ENCODE measurements at places on chromosomes 3 and 15.
A peak's percentile ranks its signal among the peaks of the same experiment; 100 is the strongest.

- H3K27ac ChIP-seq: no peak overlapping the region
- no peak overlapping the region for H3K4me3 ChIP-seq
- H3K36me3 ChIP-seq: no peaks in the 10 kb centered on the region
- DNase-seq: no peak
- no peaks in the 10 kb centered on the region for H3K27me3 ChIP-seq
- no peaks in the 10 kb centered on the region for H3K4me1 ChIP-seq
Measured at GRCh38 chr3:43001094-43001553, 22.0 kb downstream of the GASK1A start.

- H3K4me1 ChIP-seq: no peaks in the 10 kb centered on the region
- H3K36me3 ChIP-seq: peaks cover 39% of the 10 kb centered on the region
- no peak for DNase-seq
- no peaks in the 10 kb centered on the region for H3K27me3 ChIP-seq
Measured at GRCh38 chr15:39595338-39596221, 14.7 kb downstream of the THBS1 start.

DNA sequence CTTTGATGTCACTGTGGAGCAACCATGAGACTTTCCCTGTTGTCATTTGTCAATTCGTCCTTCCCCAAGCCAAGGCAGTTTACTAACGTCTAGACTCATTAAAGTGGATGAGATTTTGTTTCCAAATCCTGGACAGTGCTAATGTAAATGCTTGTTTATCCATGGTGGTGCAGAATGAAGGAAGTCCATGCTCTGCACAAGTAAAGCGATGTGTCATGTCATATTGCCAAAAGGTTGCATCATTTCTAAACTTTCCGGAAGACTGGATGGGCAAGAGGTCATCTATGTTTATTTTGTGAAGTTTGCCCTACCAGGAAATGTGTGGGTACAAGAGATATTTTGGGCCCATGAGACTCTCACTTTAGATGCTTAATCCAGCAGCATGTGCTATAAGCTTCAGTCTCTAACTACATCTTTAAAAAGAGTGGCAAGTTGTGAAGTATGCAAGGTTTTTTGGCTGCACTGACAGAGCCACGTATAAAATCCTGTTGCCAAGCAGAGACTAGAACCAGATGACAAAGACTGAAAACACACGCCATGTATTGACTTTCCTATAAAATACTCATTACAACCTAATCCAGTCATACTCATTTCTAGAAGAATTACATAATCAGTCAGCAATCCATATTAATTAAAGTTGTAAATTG is 72.1 kb upstream of the FNDC3B start:
- H3K4me3 ChIP-seq: no peak overlapping the region
- H3K27me3 ChIP-seq: no peaks in the 10 kb centered on the region
- DNase-seq: no peak
- no peaks in the 10 kb centered on the region for H3K36me3 ChIP-seq
- no peaks in the 10 kb centered on the region for H3K4me1 ChIP-seq
- H3K27ac ChIP-seq: no peak overlapping the region

- no peak overlapping the region for H3K27ac ChIP-seq
- DNase-seq: no peak
- no peaks in the 10 kb centered on the region for H3K4me1 ChIP-seq
- H3K27me3 ChIP-seq: no peaks in the 10 kb centered on the region
- no peaks in the 10 kb centered on the region for H3K36me3 ChIP-seq
- no peak overlapping the region for H3K4me3 ChIP-seq
Measured at GRCh38 chr3:171358881-171359198, 101.4 kb downstream of the TNIK start.

DNA sequence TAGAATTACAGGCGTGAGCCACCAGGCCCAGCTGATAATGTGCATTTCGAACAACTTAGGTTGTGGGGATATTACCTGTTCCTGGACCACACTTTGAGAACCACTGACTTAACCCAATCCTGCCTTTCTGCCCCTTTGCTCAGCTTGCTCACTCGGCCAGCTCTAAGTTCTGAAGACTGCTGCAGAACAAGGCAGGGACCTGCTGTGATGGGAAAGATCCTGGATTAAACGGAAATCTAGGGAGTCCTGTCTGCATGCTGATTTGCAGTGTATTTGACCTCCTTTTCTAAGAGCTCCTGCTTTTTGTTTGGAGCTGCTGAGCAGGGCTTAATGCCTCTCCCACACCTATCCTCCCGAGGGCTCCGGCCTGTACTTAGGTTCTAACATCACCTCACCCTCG is 2.9 kb downstream of the LTK start:
- no peak overlapping the region for H3K27ac ChIP-seq
- H3K36me3 ChIP-seq: no peaks in the 10 kb centered on the region
- peaks cover 42% of the 10 kb centered on the region for H3K27me3 ChIP-seq
- no peak overlapping the region for H3K4me3 ChIP-seq

- no peak overlapping the region for H3K4me3 ChIP-seq
- H3K4me1 ChIP-seq: no peaks in the 10 kb centered on the region
- H3K36me3 ChIP-seq: no peaks in the 10 kb centered on the region
Measured at GRCh38 chr3:172595664-172596393, 72.6 kb upstream of the TNFSF10 start.

DNA sequence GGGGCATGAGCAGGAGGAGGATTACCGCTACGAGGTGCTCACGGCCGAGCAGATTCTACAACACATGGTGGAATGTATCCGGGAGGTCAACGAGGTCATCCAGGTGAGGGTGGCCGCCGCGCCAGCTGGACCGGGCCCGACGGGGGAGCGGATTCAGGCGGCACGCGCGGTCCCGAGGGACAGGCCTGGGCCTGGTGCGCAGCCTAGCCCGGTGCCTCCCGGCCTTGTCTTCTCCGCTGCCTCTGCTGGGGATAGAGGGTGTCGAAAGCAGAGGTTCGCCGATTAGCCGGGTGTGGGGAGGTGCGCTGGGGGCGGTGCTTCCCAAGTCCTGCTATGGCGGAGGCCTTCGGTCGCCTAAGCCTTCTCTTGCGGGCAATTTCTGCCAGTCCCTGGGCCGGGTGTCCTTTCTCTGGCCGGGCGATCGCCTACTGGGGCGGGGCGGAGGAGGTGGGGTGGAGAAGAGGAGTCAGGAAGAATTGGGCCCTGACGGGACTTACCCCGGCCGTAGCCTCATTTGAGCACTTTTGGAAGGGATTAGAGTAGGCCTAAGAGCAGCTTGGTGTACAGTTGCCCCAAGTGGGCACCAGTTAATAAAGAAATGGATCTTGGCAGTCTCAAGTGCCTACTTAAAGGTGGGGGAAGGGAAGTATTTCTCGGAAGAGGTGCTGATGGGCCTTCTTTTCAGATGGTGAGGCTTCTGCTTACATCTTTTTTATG is 940 bp downstream of the ARIH1 start:
- peak overlapping the region; percentile 85 for H3K27ac ChIP-seq
- H3K4me3 ChIP-seq: peak overlapping the region; percentile 97
- peaks cover 16% of the 10 kb centered on the region for H3K36me3 ChIP-seq
- H3K4me1 ChIP-seq: peaks cover 7% of the 10 kb centered on the region

DNA sequence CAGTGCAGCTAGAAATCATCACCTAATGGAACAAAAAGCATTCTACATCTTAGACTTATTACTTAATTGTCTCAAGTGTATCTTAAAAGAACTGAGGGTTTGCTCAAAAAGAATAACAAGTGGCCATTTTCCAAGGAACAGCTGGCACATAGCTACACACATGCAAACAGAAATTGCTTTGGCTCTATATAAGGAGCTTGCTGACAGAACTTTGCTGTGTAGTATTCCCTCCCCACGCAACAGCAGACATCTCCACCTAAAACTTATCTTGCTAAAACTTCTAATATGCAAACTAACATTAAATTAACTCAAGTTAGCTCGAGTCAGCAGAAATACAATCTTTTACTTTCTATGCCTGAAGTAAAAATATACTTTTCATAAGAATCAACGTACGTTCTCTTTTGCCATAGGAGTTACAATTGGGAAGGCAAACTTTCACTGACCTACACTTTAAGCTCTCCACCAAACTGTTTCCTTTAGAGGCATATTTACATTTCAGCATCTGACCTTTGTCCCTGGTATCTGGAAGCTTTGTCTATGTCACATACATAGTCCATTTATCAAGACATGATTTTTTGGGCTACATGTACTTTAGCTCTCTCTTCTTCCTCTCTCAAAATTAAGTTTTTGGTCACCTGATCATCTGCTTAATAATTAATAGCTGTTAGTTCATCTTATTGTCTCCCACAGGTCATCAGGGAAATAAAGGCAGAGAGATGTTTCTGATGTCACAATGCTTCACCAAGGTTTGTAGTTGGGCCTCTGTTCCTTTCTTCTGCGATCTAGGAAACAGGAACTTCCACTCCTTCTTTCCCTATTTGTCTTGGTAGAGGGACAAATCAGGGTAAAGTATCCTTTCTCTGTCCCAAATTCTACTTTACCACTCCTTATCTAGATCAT is 163.4 kb upstream of the AGTR1 start:
- H3K36me3 ChIP-seq: no peaks in the 10 kb centered on the region
- H3K27me3 ChIP-seq: no peaks in the 10 kb centered on the region
- DNase-seq: no peak
- H3K4me3 ChIP-seq: no peak overlapping the region

DNA sequence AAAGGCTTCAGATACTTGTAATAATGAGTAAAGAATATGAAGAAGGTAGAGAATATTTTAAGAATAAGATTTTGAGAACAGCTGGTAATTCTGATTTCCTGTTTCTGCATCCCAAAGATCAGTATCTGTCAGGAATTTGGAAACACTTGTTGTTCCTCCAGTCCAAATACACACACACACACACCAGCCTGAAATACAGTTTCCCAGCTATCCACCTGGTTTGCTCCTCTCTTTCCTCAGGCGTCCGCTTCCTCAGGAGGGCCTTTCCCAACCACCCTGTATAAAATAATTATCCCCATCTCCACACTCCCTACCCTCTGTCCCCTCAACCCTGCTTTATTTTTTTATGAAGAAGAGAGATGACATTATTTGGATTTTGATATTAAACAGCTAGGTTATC is 2.0 kb upstream of the FSIP1 start:
- H3K4me3 ChIP-seq: no peak overlapping the region
- no peaks in the 10 kb centered on the region for H3K36me3 ChIP-seq
- H3K27ac ChIP-seq: no peak overlapping the region
- no peaks in the 10 kb centered on the region for H3K27me3 ChIP-seq
- H3K4me1 ChIP-seq: peaks cover 8% of the 10 kb centered on the region

GRCh38 chr3:112000367-112000771 is 1.6 kb downstream of the TAGLN3 start:
- no peak overlapping the region for H3K4me3 ChIP-seq
- H3K36me3 ChIP-seq: no peaks in the 10 kb centered on the region
- DNase-seq: no peak
- no peak overlapping the region for H3K27ac ChIP-seq
- H3K27me3 ChIP-seq: no peaks in the 10 kb centered on the region

- H3K4me3 ChIP-seq: no peak overlapping the region
- H3K27ac ChIP-seq: no peak overlapping the region
- no peaks in the 10 kb centered on the region for H3K4me1 ChIP-seq
- no peaks in the 10 kb centered on the region for H3K27me3 ChIP-seq
Measured at GRCh38 chr15:60257591-60258159, 140.1 kb downstream of the ANXA2 start.

- H3K36me3 ChIP-seq: no peaks in the 10 kb centered on the region
- H3K27ac ChIP-seq: no peak overlapping the region
- H3K4me3 ChIP-seq: no peak overlapping the region
- no peaks in the 10 kb centered on the region for H3K27me3 ChIP-seq
- no peaks in the 10 kb centered on the region for H3K4me1 ChIP-seq
Measured at GRCh38 chr3:110383356-110383755, 688.3 kb upstream of the NECTIN3 start.

GRCh38 chr15:46880791-46881190 is 836.5 kb upstream of the SEMA6D start:
- no peak overlapping the region for H3K4me3 ChIP-seq
- H3K4me1 ChIP-seq: no peaks in the 10 kb centered on the region
- no peak overlapping the region for H3K27ac ChIP-seq
- no peaks in the 10 kb centered on the region for H3K27me3 ChIP-seq

DNA sequence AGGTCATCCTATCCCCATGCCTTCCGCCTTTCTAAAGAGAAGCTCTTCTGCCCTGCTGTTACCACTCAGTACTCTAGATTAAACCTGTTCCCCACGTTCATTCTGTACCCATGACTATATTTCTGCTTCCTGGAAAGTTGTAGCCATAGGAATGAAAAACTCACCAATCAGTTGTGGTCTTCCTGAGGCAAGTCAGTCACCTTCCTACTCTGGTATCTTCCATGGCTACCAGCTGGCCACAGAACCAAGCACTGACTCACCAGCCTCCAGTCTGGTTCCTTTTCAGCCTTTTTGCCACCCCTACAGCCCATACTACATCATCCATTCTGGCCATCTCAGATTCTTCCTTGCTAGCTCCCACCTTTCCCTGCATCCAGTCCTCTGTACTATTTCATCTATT is 46.4 kb downstream of the TMEM44 start:
- no peak overlapping the region for H3K4me3 ChIP-seq
- H3K4me1 ChIP-seq: peaks cover 2% of the 10 kb centered on the region
- H3K36me3 ChIP-seq: peaks cover 8% of the 10 kb centered on the region
- DNase-seq: peak; percentile 33
- H3K27me3 ChIP-seq: no peaks in the 10 kb centered on the region
- H3K27ac ChIP-seq: no peak overlapping the region

- no peak for DNase-seq
- peaks cover 8% of the 10 kb centered on the region for H3K4me1 ChIP-seq
- peaks cover 3% of the 10 kb centered on the region for H3K36me3 ChIP-seq
- no peak overlapping the region for H3K4me3 ChIP-seq
Measured at GRCh38 chr15:84750583-84751092, 2.2 kb downstream of the ZNF592 start.

DNA sequence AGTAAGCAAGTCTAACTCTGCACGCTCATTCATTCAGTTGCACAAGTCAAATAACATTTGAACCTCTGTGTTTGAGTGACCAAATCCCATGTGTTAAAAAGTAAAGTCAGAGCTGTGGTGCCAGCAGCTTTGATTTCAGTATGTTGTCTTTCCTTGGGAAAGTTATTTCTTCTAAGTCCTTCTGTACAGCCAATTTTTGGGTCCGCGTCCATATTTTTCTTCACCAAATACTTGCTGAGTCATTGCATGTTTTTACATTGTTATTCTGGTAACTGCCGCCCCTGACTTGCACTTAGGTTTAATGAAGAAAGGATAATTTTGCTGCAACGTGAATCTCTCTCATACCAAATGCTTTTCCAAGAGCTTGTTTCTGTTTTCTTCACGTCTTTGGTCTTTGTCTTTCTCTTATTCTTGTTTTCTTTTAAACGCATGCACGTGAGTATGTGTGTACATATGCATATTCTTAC is 56.7 kb downstream of the PLS1 start:
- no peak for DNase-seq
- H3K27ac ChIP-seq: no peak overlapping the region
- H3K4me1 ChIP-seq: no peaks in the 10 kb centered on the region

GRCh38 chr3:66253790-66254620 is 33.2 kb downstream of the SLC25A26 start:
- H3K4me3 ChIP-seq: no peak overlapping the region
- no peaks in the 10 kb centered on the region for H3K4me1 ChIP-seq
- H3K36me3 ChIP-seq: no peaks in the 10 kb centered on the region

DNA sequence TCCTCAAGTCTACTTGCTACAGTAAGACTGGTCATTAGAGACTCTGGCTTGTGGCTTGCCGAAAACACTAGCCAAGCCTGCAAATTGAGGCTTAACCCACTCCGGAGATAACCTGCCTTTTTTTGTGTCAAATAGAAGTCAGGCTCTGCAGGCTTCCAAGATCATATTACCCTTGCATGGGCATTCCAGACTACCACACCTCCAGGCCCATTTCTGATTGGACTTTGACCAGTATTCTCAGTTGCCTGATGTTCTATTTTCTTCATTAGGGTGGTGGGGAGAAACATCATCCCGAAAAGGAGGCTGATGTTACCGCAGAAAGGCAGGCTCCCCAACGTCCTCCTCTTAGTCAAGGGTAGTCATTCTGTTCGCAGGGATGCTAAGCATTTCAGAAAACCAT is 68.1 kb upstream of the FOXP1 start:
- H3K27ac ChIP-seq: no peak overlapping the region
- DNase-seq: no peak
- H3K4me1 ChIP-seq: no peaks in the 10 kb centered on the region
- no peaks in the 10 kb centered on the region for H3K27me3 ChIP-seq
- no peak overlapping the region for H3K4me3 ChIP-seq
